ENCODE measurements at places on chromosomes 2 and 18.

DNA sequence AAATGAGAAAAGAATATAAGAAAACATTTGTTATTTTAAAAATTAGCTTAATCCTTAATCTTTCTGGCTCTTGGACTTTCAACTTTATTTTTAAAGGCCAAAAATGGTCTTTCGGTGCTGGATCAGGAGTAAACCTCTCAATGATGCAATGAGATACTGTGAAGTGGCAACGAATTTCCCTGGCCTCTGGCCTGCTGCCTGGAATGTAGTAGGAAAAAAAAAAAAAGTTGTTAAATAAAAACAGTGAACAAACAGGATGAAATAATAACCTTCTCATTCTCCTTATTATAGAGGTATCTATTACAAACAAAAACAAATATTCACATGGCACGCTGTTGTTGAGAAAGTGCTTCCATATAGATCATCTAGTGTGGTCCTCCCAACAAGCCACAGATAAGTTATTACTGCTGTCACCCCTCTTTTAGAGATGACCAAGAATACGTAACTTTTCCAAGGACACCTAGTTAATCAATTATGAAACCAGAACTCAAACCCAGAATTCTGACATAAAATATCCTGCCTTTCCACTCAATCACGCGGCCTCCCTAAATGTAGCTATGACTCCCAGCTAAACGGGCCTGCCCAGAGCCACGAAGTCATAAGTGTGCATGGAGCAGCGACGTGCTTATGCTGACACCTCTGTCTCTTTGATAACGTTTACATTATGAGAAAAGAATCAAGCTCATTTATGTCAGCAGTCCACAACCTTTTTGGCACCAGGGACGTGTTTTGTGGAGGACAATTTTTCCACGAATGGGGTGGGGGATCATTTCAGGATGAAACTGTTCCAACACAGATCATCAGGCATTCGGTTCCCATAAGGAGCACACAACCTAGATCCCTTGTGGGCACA, 170.9 kb downstream of the BCL2 start:
- no peaks in the 10 kb centered on the region for H3K36me3 ChIP-seq
- H3K27me3 ChIP-seq = no peaks in the 10 kb centered on the region
- peaks cover 40% of the 10 kb centered on the region for H3K4me1 ChIP-seq
- DNase-seq = no peak
- peak overlapping the region; percentile 30 for H3K27ac ChIP-seq

DNA sequence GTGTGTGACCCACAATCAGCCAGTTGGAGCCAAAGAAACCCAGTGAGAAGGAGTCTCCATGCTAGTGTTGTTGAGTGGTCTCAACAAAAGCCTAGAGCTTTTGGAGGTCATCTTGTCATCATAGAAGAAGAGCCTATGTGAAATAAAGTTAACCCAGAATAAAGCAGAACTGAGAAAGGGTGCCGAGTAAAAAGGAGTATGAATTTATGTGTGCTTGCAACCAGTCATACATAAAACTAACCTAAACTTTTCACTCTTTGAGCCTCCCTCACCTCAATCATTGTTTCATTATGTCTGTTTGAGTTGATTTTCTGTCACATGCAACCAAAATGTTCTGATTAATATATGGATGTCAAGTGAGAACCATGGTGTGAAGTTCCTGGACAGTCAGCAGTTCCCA, 599.3 kb upstream of the ZEB2 start:
- H3K36me3 ChIP-seq = no peaks in the 10 kb centered on the region
- no peak overlapping the region for H3K4me3 ChIP-seq
- DNase-seq = no peak
- H3K27ac ChIP-seq = no peak overlapping the region

DNA sequence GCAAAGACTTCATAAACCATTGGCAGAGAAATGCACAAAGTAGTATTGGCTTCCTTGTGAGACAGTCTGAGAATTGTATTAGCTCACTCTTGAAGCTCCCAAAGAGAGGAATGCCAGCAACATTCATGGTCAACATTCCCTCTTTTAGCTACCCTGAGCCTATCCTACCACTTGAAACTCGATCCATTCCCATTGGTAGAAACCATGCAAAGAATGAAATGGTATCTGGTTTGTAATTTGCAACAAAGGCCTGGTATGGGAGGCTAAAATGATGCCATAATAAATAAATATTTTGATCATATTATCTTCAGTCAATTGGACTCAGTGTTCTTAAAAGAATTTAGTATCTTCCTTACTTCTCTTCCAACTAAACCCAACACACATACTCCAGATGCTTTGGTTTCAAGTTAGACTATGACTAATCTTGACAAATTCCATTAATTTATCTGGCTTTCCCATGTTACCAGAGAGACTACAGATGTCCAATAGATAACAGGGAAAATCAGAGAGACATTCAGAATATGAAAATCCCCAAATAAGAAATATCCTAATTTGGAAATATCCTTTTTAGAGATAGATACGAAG, 102.9 kb downstream of the DHRS9 start:
- no peaks in the 10 kb centered on the region for H3K4me1 ChIP-seq
- no peaks in the 10 kb centered on the region for H3K36me3 ChIP-seq
- no peak overlapping the region for H3K4me3 ChIP-seq
- no peak overlapping the region for H3K27ac ChIP-seq
- no peak for DNase-seq

DNA sequence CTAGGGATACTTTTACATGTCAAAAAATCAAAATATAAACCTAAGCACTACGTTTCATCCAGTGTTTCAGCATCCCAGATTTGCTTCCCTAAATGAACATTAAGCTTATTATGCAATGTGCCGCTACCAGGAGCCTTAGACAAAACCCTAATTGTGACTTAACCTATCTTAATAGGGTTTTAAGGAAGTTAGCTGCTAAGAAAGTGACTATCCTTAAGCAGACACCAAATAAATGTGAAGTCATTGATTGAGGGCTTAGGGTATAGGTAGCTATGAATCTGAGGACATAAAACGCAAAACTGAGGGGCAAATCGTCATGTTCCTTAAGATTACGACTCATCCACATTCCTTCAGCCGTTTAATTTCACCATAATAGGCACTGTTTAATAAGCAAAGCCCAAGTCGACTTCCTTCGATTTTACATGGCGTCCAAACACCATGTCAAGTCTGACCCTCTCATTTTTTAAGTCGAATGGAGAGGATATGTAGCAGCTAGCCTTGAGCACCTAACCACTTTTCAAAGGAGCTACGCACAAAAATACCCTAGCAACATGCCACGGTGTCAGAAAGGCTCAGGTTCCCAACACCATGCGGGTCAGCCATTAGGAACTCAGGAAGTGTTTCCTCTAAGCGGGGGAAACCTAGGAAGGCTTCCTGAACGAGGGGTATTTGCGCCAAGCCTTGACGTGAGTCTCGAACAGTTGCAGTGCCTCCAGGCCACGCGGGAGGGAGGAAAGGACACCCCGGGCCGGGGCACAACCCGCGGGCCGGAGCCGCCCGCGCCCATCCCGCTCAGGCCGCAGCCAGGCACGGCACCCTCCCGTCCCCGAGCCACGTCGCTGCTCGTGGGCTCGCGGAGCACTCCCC, 1.0 kb downstream of the HDLBP start:
- no peaks in the 10 kb centered on the region for H3K36me3 ChIP-seq
- peaks cover 72% of the 10 kb centered on the region for H3K4me1 ChIP-seq
- DNase-seq = no peak
- peak overlapping the region; percentile 98 for H3K27ac ChIP-seq
- H3K27me3 ChIP-seq = no peaks in the 10 kb centered on the region
- H3K4me3 ChIP-seq = peak overlapping the region; percentile 92

DNA sequence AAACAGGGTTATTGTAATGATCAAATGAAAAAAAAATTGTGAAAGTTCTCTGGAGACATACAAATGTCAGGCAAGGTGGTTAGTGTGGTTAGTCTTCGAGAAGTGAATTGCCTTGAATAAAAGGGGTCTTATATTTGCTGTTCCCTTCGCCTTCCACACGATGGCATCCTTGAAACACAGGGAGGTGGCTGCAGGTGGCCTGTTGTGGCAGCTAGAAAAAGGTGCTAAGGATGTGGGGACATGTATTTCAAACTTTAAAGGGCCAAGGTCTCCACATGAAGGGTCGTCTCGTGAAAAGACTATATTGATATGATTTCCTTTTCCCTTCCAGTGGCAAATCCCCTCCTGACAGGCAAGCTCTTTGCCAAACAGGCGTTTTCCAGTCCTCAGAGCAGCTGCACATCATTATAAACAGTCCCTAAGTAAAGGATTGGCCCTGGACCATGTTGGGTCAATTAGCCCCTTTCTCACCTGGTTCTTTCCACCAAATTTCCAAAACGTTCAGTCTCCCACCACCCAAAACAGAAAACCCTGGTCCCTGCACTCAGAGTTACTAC, 68.5 kb downstream of the COPS8 start:
- no peak for DNase-seq
- no peak overlapping the region for H3K4me3 ChIP-seq
- H3K4me1 ChIP-seq = peaks cover 8% of the 10 kb centered on the region
- H3K27me3 ChIP-seq = no peaks in the 10 kb centered on the region

- no peaks in the 10 kb centered on the region for H3K27me3 ChIP-seq
- H3K4me3 ChIP-seq = no peak overlapping the region
- DNase-seq = no peak
- no peak overlapping the region for H3K27ac ChIP-seq
- H3K4me1 ChIP-seq = no peaks in the 10 kb centered on the region
These were observed 1052.6 kb upstream of the DDX18 start for GRCh38 chr2:116761864-116762263.

DNA sequence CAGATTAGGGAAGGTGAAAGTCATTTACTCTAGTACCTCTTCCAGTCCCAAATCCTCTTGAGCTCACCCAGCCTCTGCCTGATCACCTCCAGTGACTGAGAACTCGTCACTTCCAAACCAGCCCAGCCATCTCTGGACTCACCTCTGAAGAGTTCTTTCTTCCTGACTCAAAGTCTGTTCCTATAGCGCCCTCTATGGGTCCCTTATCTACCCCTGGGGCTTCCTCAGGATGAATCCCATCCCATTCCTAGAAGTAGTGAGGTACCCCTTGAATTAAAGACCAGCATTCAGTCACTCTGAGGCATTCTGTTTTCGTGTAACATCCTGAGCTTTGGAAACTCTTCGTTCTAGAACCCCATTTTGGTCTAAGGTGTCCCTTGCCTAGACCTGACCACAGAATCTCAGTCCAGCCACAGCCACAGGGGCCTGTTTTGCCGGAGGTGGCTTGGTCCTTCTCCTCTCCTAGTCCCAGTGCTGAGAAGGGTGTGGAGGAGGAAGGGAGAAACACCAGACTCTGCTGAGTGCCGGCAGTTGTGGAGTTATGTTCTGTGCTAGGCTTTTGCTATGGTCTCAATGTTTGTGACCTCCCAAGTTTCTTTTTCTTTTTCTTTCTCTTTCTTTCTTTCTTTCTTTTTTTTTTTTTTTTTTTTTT, 32.7 kb downstream of the SIX3 start:
- no peak overlapping the region for H3K4me3 ChIP-seq
- no peak overlapping the region for H3K27ac ChIP-seq
- H3K27me3 ChIP-seq = peaks cover 5% of the 10 kb centered on the region
- no peak for DNase-seq
- no peaks in the 10 kb centered on the region for H3K4me1 ChIP-seq

DNA sequence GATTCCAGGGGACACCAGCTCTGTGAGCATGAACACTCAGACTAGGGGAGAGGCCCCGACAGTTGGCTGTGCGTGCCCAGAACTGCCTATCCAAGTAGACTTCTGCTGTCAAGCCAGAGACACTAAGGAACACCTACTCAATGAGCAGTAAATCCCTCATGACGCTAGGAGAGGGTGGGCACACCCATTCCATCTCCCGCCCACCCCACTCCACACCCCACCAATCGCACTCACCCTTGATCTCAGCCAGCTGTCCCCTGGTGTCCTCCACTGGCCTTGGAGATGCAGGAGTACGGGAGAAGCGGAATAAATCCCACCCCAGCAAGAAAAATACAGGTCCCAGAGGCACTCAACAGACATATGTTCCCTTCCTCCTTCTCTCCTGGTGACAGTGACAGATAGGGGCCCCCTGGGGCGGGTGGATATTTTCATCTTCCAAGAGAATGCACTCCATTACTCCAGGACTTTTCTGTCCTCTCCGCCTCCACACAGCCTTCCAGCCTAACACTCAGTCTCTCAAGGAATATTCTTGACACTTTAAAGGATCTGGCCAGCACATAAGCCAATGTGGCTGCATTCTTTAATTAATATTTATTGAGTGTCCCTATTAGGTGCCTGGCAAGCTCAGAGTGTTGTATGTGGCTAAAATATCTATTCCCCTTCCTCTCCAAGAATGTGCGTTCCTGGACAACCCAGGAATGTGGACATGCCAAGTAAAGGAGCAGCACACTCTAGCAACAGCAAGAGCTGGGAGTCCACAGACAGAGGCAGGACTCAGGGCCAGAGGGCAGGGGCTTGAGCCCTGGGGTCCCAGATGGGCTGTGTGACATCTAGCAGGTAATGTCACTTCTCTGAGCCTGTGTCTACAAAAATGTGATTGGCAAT, 13.1 kb upstream of the SMAD7 start:
- H3K27ac ChIP-seq = no peak overlapping the region
- DNase-seq = no peak
- no peaks in the 10 kb centered on the region for H3K36me3 ChIP-seq
- H3K4me1 ChIP-seq = no peaks in the 10 kb centered on the region

GRCh38 chr2:182113334-182113733, 127.7 kb downstream of the PPP1R1C start:
- no peaks in the 10 kb centered on the region for H3K36me3 ChIP-seq
- no peak for DNase-seq
- H3K27me3 ChIP-seq = no peaks in the 10 kb centered on the region
- H3K4me1 ChIP-seq = no peaks in the 10 kb centered on the region
- H3K4me3 ChIP-seq = no peak overlapping the region

DNA sequence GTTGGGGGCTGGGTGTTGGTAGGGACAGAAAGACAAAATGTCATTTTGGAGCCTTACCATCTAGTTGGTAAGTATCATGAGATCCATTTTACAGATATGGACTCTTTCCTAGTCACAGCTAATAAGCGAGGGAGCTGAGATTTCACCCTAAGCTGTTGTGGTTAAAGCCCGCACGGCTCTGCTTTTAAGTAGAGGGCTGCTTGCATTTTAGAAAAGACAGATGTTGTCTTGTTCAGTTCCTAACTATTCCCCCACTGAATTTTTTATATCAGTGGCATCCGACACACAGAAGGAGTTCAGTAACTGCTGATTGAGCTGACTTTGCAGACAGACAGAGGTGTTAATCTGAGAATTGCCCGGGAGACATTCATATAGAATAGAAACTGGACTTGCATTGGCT, 3.7 kb downstream of the QPCT start:
- H3K4me1 ChIP-seq = peaks cover 20% of the 10 kb centered on the region
- no peaks in the 10 kb centered on the region for H3K27me3 ChIP-seq
- DNase-seq = no peak

GRCh38 chr2:209636076-209636475, 135.6 kb upstream of the UNC80 start:
- H3K27me3 ChIP-seq = no peaks in the 10 kb centered on the region
- H3K27ac ChIP-seq = no peak overlapping the region
- H3K36me3 ChIP-seq = no peaks in the 10 kb centered on the region

DNA sequence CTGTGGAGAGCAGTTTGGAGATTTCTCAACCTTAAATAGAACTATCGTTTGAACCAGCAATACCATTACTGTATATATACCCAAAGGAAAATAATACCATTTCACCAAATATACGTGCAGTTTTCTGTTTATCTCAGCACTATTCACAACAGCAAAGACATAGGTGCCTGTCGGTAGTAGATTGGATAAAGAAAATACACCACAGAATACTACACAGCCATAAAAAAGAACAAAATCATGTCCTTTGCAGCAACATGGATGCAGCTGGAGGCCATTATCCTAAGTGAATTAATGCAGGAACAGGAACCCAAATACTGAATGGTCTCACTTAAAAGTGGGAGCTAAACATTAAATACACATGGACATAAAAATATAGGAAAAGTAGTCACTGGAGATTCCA, 81.3 kb downstream of the SMCHD1 start:
- H3K27ac ChIP-seq = no peak overlapping the region
- H3K4me3 ChIP-seq = no peak overlapping the region
- H3K4me1 ChIP-seq = no peaks in the 10 kb centered on the region
- no peak for DNase-seq
